ENCODE measurements at places on chromosomes 16 and 17.

GRCh38 chr17:27354491-27355081, 60.7 kb downstream of the WSB1 start:
- DNase-seq: no peak

- no peak for DNase-seq
Measured at GRCh38 chr17:74080656-74081582, 122.6 kb upstream of the RPL38 start.

DNA sequence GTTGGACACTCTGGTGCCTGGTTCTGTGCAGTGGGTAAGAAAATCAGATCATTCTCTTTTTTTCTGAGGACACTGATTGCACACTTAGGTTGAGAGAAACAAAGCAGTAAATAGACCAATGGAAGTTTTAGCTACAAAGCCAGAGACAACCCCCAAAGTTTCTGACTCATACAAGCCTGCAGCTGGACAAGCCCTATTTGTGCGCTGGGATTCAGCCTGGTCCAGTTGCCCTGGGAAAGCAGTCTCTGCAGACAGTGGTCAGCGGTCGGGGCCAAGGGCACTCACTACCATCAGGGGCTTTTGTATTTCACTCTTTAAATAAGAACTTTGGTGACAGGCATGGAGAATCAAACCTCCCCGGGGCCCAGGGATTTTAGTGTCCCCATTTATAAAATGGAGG, 6.0 kb upstream of the RHBDL3 start:
- DNase-seq: no peak

GRCh38 chr17:29615492-29616299, 7.0 kb downstream of the CORO6 start:
- peak; percentile 71 for DNase-seq

- no peak for DNase-seq
Measured at GRCh38 chr17:61235827-61236197, 163.8 kb upstream of the TBX2 start.

DNA sequence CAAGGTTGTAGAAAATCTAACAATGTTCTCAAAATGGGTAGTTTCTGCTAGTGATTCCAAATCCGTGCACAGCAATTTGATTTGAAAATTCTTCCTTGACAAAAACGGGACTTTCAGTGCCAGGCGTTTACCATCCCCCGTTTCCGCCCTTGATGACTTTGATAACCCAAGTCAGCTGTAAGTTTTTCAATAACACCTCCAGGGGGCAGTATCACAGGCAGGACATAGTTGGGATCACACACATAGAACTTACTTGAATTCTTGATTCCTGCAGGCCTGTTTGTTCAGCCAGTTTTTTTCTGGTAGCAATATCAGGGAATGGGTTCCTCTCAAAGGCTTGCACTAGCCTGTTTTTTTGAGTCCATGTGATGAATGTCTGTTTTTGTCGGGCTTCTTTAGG, 5.6 kb downstream of the DUXB start:
- no peak for DNase-seq

DNA sequence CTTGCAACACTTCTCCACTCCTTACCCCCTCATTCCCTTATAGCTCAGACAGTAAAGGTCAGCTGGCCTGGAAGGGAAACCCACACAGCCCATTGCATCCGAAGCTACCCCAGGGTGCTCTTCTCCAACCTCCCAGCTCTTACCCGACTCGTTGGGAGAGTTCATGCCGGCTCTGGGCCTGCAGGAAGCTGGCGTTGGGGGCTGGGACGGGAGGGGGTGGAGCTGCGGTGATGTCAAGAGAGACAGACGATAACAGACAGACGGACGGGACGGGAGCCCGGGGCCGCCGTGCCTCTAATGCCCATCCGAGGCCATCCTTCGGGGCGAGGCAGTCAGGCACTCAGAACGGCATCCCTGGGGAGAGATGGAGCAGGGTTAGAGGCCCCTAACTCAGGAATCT, 6.1 kb downstream of the HDAC5 start:
- DNase-seq: no peak

DNA sequence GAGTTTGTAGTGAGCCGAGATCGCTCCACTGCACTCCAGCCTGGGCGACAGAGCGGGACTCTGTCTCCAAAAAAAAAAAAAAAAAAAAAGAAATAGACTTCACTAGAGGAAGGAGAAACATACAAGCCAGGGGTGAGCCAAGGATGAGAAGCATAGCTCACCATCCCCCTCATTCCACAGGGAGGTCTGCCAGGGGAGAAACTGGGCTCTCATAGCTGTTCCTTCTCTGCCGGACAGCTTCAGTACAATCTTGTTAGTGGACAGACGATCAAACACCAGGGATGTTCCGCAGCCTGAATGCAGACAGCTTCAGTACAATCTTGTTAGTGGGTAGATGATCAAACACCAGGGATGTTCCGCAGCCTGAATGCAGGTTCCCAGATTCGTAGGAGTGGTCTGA, 509.6 kb downstream of the CDH13 start:
- no peak for DNase-seq

DNA sequence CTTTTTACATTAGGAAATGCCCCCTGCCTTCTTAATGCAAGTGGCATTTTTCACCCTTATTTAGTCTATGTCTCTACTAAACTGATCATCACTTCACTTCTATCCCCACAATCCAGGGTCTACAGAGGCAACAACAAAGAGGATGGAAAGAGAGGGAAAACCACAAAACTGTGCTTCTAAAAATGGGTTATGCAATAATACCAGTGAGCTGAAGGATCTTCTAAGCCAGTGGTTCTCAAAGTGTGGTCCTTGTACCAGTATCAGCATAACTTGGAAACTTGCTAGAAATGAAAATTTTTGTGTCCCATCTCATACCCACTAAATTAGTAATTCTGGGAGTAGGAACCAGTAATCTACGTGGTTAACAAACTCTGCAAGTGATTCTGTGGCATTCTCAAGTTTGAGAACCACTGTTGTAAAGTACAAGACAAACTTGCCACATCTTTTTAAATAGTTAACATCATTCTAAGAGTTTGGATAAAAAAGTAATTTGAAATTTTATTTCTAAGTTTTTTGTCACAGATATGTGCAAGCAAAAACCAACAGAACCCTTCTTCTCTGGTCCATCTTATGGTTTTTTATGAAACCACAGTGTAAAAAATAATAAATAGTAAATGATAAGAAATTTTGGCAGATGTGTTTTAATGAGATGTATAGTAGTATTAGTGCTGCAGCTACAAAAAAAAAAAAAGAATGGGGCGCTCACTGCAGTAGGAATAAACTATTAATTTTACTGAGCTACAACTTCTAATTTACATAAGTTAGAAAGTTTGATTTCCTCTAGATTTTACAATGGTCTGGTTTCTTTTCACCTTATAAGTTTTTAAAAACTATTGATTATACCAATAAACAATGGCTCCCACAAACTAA, 16.2 kb downstream of the CDC27 start:
- no peak for DNase-seq

- no peak for DNase-seq
Measured at GRCh38 chr16:49867796-49868668, 12.1 kb upstream of the ZNF423 start.

DNA sequence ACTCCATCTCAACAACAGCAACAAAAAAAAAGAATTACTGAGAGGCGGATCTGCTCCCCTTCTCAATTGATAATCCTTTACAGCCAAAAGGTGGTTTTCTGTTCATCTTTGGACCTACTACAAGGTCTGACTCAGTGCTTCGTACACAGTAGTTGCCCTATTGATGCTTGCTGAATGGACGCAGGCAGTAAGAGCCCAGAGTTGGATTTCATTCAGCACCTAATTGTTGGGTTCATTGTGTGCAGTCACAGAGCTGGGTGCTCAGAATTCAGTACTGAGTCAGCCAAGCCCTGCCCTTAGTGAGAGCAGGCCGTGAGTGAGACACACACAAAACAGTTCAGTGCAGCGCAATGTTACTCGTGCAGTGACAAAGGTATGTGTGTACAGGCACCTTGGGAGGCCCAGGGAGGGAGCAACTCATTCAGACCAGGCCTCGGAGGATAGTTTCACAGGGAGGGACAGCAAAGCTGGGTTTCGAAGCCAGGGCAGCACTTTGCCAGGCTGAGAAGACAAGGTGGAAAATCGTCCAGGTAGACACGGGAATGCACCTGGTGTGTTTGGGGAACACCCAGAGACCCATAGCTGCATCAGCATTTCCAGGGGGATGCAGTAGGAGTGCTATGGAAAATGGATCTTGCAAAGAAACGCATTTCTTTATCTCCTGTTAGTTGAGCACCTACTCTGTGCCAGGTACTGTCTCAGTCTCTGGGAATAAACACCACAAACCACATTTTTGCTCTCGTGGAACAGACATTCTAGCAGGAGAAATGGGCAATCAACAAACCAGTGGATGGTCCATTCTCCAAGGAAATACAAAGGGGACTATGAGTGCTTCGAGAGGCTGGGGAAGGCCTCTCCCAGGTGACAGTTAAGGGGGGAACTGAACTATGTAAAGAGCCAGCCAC, 18.1 kb upstream of the KRT17 start:
- DNase-seq: no peak

GRCh38 chr16:5020551-5020950, 13.2 kb downstream of the NAGPA start:
- no peak for DNase-seq

- no peak for DNase-seq
Measured at GRCh38 chr17:74922694-74923537, at the start of gene USH1G. Gene USH1G, minus strand, starts transcription at chr17:74923255. Its CDS starts 182 bp downstream, at chr17:74923073.

DNA sequence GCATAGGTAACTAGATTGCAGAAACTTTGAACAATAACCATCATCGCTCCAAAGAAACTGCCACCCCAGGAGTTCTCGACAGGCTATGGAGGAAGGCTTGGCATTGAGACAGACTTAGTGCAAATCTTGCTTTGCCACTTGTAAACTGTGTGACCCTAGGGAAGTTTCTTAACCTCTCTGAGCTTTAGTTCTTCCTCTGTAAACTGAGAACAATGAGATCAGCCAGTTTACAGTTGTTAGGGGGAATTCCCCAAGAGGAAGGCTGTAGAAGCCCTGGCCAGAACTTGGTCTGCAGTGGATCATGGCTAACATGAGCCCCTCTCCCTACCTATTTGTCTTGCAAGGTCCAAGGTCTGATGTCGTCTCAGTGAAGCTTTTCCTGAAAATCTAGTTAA, 78.9 kb downstream of the NT5M start:
- DNase-seq: no peak

- no peak for DNase-seq
Measured at GRCh38 chr17:78665952-78666920, 89.0 kb upstream of the DNAH17 start.

- no peak for DNase-seq
Measured at GRCh38 chr17:77736199-77736585, 222.3 kb upstream of the TNRC6C start.

DNA sequence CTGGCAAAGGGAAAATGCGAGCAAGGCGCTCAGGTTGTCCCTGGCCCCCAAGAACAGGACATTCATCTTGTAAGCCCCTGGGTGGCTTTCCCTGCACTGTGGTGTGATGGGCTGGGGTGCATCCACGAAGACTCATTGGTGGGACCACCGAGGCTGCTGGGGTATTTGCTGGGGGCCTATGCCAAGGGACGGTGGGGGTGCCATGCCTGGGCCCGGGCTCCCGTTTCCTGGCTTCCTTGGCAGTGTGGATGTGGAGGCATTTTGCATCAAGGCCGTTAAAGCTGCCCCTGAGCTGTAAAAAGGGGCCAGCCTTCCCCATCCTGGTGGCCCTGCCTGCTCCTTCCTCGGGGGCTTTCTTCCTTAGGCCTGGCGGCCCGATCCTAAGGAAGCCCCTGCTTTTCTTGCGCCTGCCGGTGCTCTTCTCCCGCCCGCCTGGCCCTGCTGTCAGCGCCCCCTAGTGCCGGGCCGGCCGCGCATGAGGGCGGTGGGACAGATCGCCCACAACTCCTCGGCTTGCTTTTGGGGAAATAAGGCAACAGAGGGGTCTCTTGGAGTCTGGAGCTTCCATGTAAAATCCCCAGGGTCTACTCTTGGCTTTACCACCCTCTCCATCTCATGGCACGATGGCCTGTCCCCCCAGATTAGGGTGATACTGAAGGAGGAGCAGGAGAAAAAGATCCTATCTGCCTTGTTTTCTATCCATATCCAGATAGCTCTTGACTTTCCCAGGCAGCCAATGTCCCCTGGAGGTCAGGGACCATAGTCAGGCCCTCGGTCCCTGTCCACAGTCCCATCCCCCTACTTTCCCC, 9.8 kb upstream of the TBX2 start:
- no peak for DNase-seq

- DNase-seq: no peak
Measured at GRCh38 chr17:72838068-72838467, 254.4 kb downstream of the SLC39A11 start.

- no peak for DNase-seq
Measured at GRCh38 chr16:14202697-14203096, 131.6 kb downstream of the MRTFB start.

DNA sequence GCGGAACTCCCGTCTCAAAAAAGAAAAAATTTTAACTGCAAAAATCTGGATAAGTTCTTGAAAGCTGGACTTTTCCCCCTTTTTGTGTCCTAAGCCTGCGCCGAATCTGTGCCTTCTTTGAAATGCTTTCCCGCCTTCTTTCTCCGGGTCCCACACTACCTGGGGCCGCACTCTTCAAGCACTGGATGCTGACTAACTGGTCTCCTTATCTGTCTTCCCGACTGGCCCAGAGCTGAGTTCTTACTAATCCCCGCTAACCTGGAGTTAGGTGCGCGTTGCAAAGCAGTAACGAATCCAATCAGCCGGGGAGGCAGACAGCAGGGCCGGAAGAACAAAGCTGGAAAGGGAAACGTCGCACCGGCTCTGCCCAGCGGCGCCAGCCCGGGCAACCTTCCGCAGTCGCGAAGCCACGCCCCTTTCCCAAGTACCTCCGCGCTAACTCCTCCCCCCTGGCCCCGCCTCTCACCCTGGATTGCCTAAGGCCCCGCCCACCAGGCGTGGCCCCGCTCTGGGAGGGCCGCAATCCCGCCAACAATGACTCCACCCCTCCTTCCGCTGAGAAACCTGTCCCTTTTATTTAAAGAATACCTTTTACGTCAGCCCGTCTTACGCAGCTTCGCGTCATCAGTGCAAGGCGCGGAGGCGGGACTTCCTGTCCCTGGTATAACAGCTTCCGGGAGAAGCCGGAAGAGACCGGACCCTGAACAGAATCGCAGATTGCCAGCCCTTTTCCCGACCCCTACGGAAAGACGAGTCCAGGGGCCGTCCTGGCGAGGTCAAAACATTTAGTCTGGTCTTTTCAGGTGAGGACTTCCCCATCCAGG, at the start of gene TMUB2:
Gene TMUB2, plus strand, starts transcription at position 666 of the 824 bp plus-strand sequence. CDS start 737 bp downstream, outside the sequence.
- peak; percentile 99 for DNase-seq
